ENCODE measurements at places on chromosomes 16 and 17.
A peak's percentile ranks its signal among the peaks of the same experiment; 100 is the strongest.

- no peak for DNase-seq
Observed at GRCh38 chr16:3937066-3937875, 56.8 kb upstream of the CREBBP start.

GRCh38 chr17:59165933-59166342 lies 10.4 kb downstream of the PRR11 start:
- peak; percentile 77 for DNase-seq

DNA sequence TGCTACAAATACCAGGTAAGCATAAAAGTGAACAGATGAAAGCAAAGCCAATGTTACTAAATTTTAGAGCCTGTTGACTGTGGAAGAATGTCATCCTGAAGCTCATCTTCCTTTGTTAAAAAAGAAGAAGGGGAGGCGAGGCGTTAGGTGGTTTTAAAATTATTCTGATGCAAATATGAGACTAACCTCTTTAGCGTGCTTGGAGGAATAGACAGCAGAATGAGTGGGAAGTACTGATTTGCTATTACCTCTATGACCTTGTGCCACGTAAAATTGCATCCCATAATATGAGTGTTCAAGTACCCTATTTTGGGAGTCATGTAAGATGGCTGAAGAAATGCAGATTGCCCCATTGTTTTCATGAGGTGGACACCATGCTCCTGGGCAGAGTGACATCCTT lies 95.7 kb downstream of the ELAC2 start:
- DNase-seq, result no peak

DNA sequence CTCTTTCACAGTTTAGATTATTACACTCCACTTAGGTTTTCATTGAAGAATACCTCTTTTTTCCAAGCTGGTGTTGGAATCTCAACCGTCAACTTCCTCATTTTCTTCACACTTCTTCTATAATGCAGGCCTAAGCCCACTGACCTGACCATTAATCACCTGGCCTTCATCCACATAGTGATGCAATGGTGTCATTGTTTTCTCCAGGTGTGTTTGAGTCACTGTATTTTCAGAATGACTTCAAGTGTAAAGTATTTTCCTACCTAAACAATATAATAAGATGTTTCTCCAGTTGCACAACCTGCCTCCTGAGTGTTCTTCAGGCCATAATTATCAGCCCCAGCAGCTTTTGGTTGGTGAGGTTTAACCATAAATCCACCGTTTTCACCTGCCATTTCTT lies 1675.1 kb downstream of the TP53TG3F start:
- DNase-seq, result peak; percentile 32

- DNase-seq, result no peak
Observed at GRCh38 chr17:2436316-2436905, 35.6 kb upstream of the MNT start.

DNA sequence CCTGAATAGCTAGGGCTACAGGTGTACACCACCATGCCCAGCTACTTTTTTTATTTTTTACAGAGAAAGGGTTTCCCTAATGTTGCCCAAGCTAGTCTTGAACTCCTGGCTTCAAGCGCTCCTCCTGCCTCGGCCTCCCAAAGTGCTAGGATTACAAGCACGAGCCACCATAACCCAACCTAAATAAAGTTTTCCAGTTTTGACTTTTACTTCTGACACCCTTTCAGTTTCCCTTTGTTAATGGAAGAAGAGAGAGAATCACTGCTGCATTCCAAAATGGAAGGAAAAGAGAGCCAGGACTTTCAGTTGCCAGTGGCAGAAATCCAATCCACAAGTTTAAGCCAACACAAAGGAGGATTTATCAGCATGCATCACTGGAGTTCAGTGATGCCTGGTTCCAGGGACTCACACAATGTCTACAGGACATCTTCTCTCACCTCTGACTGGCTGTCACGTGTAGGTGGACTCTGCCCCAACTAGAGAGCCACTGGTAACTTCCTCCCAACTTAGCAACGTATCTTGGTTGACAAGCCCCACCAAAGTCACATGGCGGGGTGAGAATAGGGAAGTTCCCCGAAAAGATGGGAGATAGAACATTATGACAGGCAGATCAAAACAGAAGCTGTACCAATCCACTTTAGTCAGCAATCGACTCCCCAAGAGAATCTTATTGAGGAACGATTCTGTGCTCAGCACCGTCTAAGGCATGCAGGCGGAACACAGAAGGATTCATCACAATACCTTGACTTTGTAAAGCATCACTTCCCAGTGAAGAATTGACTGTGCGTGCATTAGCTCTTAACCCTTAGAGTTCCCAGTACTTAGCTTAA lies 46.5 kb downstream of the GAS7 start:
- no peak for DNase-seq

DNA sequence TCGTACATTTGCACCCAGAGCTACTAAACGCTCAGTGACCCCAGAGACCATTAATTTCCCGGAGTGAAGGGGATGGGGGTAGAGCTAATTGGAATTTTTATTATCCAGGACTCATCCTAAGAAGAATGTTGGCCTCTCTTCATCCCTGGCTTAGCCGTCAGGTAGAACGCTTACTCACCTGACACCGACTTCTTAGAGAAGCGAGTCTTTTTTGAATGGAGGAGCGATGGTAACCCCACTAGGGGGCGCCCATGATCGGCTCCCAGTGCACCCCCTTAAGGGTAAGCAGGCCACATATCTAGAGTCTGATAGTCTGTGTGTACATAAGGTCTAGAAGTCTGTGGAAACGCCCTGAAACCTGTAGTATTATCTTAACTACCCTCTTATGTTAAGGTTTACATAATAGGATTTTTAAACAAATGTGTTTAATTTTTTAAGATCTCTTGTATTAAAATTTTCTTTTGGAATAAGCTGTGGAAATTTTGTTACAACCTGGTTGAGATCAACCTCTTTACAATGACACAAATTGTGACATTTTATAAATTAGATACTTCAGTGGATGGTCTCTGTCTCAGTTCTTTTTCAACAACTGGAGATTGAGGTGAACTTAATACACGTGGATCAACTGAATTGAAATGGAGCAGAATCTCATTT lies 229.8 kb downstream of the CPPED1 start:
- peak; percentile 61 for DNase-seq

- DNase-seq, result no peak
Observed at GRCh38 chr17:75875940-75876189, 2.5 kb downstream of the TRIM47 start.

GRCh38 chr17:8713878-8714277 lies 30.8 kb downstream of the CCDC42 start:
- no peak for DNase-seq

DNA sequence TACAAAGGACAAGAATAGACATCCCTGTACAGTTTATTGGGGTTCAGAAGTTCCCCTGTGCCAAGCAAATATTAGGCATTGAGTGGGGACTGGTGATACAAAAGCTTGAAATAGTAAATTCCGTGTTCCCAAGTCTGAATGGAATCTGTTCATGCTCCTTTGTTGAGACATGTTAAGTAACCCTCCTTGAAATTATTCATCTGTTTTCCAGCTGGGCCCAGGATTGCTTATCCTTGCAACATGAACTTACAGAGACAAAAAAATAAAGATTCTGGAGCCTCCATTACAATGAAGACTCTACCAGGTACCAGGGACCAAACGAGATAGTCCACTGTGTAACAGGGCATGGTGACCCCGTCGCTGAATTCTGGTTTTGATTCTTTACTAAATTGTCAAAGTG lies 6.1 kb upstream of the CCL8 start:
- no peak for DNase-seq

- DNase-seq, result no peak
Observed at GRCh38 chr17:18382441-18383078, 5.0 kb downstream of the EVPLL start.

GRCh38 chr17:43907425-43907981 lies at the start of gene MPP2:
Gene MPP2 (minus strand): TSS chr17:43907536. CDS start chr17:43904460, 3,076 bp downstream.
- DNase-seq, result peak; percentile 32

All from PC-3 (cell line).